Karpas-422 (cell line): ENCODE measurements at places on chromosomes 1 and 21.

GRCh38 chr1:155207806-155208540, at the start of gene THBS3:
TSS of gene THBS3 (minus strand) at chr1:155207897. CDS start at chr1:155207876, 21 bp downstream.
- peak within 1 kb of the TSS; percentile 99 for H3K4me3 ChIP-seq
- H3K36me3 ChIP-seq = no peaks in the 10 kb centered on the region
- H3K27ac ChIP-seq = peak within 1 kb of the TSS; percentile 86
- H3K4me1 ChIP-seq = peaks cover 29% of the 10 kb centered on the region

DNA sequence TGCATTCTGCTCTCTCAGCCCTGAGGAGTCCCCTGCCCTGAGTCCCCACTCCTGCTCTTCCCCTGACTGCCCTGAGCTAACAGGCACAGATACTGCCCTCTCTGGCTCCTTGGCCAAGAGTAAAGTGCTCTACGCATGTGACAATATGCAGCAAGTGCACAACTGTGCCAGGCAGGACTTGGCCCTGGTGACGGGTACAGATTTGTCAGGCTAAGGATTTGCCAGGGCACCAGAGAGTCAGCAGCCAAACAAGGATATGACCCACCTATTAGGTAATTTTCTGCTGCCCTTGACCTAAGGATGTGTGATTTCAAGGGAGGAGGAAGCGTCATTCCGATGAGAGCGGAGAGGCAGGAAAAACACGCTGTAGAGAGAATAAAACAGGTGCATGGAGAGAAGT, 339.0 kb downstream of the PTPRU start:
- H3K27me3 ChIP-seq = no peaks in the 10 kb centered on the region
- H3K36me3 ChIP-seq = no peaks in the 10 kb centered on the region
- no peaks in the 10 kb centered on the region for H3K4me1 ChIP-seq

- no peak for DNase-seq
- no peak overlapping the region for H3K27ac ChIP-seq
- no peaks in the 10 kb centered on the region for H3K36me3 ChIP-seq
- no peak overlapping the region for H3K4me3 ChIP-seq
- H3K27me3 ChIP-seq = no peaks in the 10 kb centered on the region
- no peaks in the 10 kb centered on the region for H3K4me1 ChIP-seq
Observed at GRCh38 chr21:29657240-29657989, 282.4 kb downstream of the GRIK1 start.

GRCh38 chr21:37877171-37877570, 39.1 kb downstream of the KCNJ6 start:
- DNase-seq = no peak
- no peaks in the 10 kb centered on the region for H3K4me1 ChIP-seq
- H3K36me3 ChIP-seq = no peaks in the 10 kb centered on the region
- no peak overlapping the region for H3K4me3 ChIP-seq
- no peak overlapping the region for H3K27ac ChIP-seq

DNA sequence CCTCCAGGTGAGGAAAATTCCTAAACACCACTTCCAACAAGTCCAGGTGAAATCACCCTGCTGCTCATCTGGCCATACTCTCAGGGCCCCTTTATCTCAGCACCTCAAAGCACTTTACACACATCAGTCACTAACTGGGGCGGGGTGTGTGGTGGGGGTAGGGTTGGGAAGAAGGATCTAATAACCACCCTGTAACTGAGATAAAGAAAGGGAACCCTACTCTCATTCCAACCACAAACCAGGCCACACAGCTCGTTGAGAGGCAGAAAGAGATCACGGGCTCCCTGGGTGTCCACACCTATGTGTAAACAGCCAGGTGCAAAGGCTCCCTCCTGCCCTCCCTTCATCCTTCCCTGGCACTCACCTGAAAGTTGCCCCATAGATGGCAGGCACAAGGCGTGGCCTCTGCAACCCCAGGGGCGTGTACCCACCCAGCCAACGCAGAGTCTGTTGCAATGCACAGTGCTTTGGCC, 20.4 kb downstream of the GPR161 start:
- H3K27ac ChIP-seq = no peak overlapping the region
- peak; percentile 17 for DNase-seq
